ENCODE measurements at places on chromosomes 5 and 9.

- no peak for DNase-seq
Observed at GRCh38 chr9:135907006-135907430, 328 bp downstream of the CAMSAP1 start.

GRCh38 chr9:70835323-70835722, 286.1 kb downstream of the TRPM3 start:
- no peak for DNase-seq

DNA sequence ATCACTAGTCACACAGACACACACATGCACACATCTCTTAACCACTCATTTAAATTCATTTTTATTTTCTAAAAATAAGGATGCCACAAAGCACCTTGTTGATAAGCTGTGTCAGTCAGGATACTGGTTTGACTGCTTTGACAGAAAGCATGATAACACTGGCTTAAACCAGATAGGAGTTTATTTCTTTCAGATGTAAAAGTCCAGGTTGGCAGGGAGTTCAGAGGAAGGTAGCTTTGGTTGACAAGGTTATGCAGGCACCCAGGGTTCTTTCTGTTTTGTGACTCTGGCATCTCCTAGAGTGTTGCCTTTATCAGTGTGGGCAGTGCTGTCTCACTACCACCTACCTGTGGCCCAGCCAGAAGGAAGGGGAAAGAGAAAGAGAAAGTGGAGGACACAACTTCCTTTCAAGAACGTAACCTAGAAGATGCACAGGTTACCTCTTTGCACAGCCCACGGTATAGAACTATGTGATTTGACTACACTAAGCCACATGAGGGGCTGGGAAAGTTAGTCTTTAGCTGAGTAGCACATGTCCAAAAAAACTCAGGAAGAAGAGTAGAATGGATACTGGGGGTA, 334.7 kb downstream of the OSTF1 start:
- no peak for DNase-seq

- no peak for DNase-seq
Observed at GRCh38 chr9:84303061-84303460, 37.5 kb downstream of the SLC28A3 start.

GRCh38 chr9:117612317-117612716, 91.9 kb upstream of the TLR4 start:
- DNase-seq: no peak

GRCh38 chr5:82635561-82636288, 357.6 kb upstream of the RPS23 start:
- peak; percentile 2 for DNase-seq

DNA sequence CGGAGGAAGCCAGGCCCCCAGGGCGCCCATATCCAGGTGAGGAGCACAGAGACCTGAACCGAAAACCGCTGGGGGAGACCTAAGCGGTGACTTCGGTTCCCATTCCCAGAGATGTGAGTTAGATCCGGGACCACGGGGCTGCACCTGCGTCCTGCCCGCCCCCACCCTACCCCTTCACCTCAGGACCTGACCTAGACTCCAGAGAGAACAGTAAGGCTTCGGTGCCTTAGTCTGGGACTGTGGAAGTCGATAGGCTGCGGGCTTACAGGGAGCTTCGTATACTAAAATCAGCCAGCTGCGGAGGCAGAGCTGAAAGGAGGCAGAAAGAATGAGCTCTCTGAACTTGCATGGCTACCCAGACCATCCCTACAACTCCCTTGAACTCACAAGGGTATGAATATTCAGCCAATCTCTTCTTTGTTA, 518 bp upstream of the FAM13B start:
- DNase-seq: no peak

DNA sequence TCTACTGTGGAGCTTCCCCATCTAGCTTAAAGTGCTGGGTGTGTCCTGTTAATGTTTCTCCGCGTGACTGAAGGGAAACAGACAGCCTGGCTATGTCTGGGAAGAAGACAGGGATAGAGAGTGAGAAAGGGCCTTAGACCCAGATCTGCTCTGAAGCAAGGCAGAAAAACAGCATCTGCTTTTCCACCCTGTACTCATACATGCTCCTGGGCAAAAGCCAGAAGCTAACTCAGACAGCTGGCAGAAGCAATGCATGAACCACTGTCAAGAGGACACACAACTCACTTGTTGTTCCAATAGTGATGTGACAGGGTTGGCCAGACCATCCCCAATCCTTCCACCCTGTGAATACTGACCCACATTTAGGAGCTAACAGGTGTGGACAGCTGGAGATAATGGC, 63.3 kb downstream of the DPYSL3 start:
- DNase-seq: no peak

DNA sequence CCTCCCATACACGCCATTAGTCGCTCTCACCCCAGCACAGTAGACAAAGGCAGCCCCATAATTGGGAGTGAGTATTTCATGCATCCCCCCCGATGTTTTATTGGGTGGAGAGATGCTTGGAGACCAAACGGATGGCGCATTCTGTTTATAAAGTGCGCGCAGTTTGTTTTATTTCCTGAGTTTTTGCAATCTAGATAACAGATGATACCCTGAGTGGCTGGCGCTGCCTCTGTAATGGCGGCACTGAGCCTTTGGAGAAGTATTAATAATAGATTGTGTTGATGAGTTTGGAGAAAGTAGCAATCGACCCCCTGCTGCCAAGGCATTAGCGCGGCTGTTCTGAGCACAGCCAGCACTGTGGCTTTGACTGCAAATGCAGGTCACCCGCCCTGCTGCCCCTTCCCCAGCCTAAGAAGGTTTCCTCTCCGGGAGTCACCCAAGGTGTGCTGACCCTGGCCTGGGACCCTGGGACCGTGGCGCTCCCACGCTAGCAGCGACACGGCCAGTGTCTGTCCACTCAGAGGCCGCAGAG, 74.3 kb downstream of the LMX1B start:
- no peak for DNase-seq

DNA sequence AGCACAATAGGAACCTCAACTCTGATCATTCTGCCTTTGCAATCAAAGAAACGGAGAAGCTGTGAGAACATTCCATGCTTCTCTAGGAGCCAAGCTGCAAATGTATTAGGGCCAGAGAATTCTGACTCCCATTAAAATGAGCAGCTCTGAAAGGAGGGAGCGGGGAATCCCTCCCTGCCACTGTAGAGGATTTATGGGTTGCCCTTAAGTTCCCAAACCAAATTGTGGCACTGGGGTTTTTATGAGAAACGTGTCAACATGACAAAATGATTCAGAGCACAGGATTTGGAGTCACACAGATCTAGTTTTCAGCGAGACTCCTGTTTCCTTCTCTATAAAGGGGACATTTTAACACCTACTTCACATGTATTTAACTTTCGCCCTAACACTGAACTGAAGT, 1.8 kb downstream of the IL6ST start:
- no peak for DNase-seq

DNA sequence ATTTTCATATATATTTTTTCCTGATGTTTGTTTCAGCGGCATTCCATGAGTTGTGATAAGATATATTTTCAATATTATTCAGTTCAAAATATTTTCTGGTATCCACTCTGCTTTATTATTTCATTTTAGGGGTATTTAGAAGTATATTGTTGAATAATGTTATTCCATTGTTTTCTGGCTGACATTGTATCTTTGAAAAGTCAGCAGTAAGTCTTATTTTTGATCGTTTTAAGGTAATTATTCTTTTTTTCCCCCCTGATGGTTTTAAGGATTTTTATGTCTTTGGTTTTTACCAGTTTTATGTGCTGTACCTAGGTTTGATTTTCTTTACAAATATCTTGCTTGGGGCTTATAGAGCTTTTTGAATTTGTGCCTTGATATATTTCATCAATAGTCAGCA, 6.6 kb upstream of the GLRA1 start:
- DNase-seq: no peak

GRCh38 chr5:72955143-72955767, 586 bp upstream of the FCHO2 start:
- no peak for DNase-seq

DNA sequence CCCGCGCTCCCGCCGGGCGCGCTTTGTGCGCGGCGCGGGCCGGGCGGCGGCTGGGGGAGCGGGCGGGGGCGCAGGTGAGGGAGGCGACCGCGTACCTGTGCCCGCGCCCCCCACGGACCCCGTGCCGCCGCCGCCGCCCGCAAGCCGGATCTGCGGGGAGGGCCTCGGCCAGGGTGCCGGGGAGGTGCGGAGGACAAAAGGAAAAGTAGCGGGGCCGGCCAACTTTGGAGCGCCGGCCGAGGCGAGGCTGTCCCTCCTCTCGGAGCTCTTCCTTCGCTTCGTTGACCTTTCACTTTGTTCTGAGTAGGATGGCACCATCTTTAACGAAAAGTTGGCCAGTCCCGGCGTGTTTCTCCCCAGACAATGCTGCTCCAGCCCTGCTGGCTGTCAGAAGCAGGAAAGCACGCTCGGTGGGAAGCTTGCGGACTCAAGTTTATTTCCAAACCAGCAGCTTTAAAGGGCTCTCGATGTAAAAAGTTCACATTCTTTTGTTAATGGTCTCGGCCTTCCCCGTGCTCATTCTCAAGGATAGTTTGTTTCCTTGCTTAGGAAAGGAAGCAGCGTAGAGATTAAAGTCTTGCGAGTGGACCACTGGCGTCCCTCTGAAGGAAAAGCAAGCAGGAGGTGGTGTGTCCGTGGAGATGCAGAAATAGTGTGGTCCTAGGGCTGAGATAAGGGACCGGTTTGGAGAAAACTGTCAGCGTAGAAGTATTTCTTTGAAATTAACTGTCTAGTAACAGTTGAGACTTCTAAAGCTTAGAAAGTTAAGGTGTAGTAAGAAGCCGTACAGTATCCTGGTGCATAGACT, 639 bp downstream of the EHMT1 start:
- no peak for DNase-seq

DNA sequence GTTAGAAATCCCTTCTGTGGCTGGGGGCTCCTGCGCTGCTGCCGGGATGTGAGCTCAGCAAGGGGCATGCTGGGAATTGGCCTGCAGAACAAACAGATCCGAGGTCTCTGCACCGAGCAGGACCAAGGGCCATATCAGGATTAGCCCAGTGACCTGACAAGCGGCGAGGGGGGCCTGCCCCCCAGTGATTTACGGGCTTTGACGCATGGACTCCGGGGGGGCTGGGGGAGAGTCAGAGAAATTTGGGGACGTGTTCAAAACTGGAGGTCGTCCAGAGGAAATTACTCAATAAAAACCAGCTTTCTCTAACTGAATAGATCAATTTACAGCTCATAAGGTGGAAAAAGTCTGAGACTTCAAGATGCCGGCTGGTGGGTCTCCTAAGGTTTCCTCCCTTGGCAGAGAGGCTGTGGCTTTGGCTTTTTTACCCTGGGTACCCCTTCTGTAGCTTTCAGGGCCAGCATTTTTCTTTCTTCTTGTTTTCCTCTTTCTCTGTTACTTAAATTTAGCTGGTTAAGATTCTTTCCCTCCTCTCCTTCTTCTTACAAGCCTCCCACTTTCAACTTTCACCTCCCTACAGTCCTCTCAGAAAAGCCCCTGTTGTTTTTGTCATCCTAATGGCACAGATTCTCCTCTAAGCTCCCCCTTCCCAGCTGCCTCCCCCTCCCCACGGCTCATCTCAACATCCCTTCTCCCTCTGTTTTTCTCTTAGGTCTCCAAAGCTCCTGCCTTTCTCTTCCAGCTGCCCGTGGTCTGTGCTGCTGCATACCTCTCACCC, 551.0 kb downstream of the CCDC171 start:
- DNase-seq: no peak

- DNase-seq: peak; percentile 55
Observed at GRCh38 chr5:169302491-169303118, 1.7 kb upstream of the SLIT3 start.

DNA sequence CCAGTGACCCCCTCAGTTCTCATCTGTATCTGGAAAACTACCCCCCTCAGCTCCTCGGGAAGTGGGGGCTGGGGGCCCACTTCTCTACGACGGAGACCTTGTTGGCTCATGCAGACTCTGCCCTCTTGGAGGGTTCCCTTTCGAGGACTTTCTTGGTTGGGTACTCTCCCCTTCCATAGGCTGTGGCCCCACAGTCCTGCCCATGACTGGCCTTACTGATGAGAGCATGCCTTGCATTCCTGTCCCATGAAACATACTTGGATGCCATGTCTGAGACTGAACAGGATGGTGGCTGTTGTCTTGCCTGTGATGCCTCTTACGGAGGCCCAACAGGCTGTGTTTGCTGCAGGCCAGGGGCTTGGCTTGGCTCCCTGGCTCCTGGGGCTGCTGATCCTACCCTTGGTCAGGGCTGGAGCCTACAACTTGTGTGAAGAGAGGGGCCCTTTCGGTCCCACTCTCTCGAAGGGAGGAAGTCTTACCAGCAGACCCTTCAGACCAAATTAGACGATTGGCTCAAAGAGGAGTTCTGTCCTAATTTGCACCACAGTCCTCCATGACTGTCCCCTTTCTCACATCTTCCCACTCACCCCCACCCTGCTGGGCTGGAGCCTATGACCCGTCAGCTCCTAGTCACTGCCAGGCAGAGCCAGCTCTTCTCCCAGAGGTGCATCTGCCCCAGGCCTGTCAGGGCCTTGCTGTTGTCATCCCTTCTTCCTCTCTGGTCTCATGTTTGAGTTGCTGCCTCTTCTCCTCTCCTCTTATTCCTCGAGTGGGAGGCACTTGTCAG, 109.9 kb downstream of the CACNA1B start:
- DNase-seq: no peak

Data from activated T-cell treated with anti-CD3 and anti-CD28 coated beads for 48 hours (primary cell).